ENCODE measurements at places on chromosomes 16 and 17.

- no peak for DNase-seq
- H3K4me3 ChIP-seq = peak overlapping the region; percentile 18
- H3K36me3 ChIP-seq = no peaks in the 10 kb centered on the region
- peaks cover 16% of the 10 kb centered on the region for H3K27me3 ChIP-seq
- no peak overlapping the region for H3K27ac ChIP-seq
Observed at GRCh38 chr17:75081611-75082540, 5.9 kb upstream of the SLC16A5 start.

- H3K36me3 ChIP-seq = no peaks in the 10 kb centered on the region
- peaks cover 16% of the 10 kb centered on the region for H3K4me1 ChIP-seq
- peaks cover 16% of the 10 kb centered on the region for H3K27me3 ChIP-seq
- DNase-seq = no peak
- peak overlapping the region; percentile 79 for H3K27ac ChIP-seq
- no peak overlapping the region for H3K4me3 ChIP-seq
Observed at GRCh38 chr17:28963055-28963611, 11.8 kb upstream of the PHF12 start.

DNA sequence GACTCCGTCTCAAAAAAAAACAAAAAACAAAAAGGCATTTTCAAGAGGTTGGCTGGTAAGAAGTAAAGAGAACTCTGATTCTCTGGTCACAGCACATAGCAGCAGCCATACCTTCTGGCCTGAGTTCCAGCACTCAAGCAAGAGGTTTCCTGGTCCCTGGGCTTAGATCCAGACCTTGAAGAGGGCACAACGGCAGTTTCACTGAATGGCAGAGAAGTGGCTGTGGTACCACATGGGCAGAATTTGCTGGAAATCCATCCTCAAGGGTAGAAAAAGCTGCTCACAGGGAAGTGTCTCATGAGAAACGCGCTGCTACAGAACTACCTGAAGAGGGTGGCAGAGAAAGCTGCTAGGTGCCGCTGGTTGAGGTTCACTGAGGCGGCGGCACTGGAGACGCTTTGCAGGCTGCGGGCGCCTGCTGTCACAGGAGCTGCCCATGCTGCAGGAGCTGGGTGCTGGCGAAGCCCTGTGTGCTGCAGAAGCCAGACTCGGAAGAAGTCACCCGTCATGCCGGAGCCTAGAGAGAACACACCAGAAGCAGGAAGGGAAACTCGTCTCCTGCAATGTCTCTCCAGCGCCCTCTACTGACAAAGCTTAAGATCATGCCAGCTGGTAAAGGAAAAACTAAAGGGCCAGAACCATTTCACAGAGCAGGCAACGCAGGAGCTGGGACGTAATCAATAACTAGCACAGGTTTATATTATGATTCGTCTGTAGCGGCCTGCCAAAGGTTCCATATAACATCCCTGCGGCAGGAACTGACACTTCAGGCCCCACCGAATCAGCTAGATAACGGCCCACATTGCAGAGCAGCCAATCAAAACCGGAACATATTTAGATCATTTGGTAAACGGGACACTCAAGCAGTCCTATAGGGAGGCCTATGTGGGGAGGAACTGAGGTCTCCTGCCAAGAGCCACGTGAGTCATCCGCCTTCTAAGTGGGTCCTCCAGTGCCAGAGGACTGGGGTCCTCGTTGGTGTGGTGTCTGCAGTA is 5.4 kb upstream of the ZNF213 start:
- peaks cover 66% of the 10 kb centered on the region for H3K4me1 ChIP-seq
- H3K36me3 ChIP-seq = no peaks in the 10 kb centered on the region
- H3K27me3 ChIP-seq = no peaks in the 10 kb centered on the region
- H3K4me3 ChIP-seq = peak overlapping the region; percentile 85
- H3K27ac ChIP-seq = peak overlapping the region; percentile 93

- no peak overlapping the region for H3K27ac ChIP-seq
- H3K36me3 ChIP-seq = peaks cover 21% of the 10 kb centered on the region
- no peaks in the 10 kb centered on the region for H3K27me3 ChIP-seq
- peaks cover 4% of the 10 kb centered on the region for H3K4me1 ChIP-seq
- no peak overlapping the region for H3K4me3 ChIP-seq
Observed at GRCh38 chr16:10981697-10982216, 37.4 kb downstream of the CLEC16A start.

- H3K4me3 ChIP-seq = no peak overlapping the region
- no peak for DNase-seq
- no peaks in the 10 kb centered on the region for H3K36me3 ChIP-seq
- H3K27me3 ChIP-seq = no peaks in the 10 kb centered on the region
- H3K4me1 ChIP-seq = no peaks in the 10 kb centered on the region
Observed at GRCh38 chr17:53942436-53942835, 119.7 kb downstream of the KIF2B start.

GRCh38 chr16:28621481-28622155 is 11.8 kb upstream of the SULT1A1 start:
- no peaks in the 10 kb centered on the region for H3K4me1 ChIP-seq
- no peak overlapping the region for H3K27ac ChIP-seq
- H3K36me3 ChIP-seq = no peaks in the 10 kb centered on the region
- no peaks in the 10 kb centered on the region for H3K27me3 ChIP-seq
- DNase-seq = no peak

DNA sequence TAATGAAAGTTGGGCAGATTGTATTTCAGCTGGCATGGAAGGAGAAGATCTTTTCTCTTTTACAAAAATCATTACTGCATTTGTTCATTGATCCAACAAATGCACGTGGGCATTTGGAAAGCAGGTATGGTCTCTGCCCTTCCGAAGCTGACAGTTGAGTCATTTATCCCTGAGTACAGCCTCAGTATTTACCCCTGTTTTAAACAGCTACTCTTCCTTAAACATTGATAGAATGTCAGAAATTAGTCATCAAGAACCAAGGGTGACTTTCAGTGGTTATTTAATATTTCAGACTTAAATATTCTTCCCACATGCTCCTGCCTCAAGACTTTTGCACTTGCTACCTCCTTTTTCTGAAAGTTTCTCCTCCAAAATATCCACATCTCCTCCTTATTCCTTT is 226.7 kb upstream of the HSBP1 start:
- H3K27ac ChIP-seq = no peak overlapping the region
- no peak overlapping the region for H3K4me3 ChIP-seq
- no peak for DNase-seq
- no peaks in the 10 kb centered on the region for H3K36me3 ChIP-seq

DNA sequence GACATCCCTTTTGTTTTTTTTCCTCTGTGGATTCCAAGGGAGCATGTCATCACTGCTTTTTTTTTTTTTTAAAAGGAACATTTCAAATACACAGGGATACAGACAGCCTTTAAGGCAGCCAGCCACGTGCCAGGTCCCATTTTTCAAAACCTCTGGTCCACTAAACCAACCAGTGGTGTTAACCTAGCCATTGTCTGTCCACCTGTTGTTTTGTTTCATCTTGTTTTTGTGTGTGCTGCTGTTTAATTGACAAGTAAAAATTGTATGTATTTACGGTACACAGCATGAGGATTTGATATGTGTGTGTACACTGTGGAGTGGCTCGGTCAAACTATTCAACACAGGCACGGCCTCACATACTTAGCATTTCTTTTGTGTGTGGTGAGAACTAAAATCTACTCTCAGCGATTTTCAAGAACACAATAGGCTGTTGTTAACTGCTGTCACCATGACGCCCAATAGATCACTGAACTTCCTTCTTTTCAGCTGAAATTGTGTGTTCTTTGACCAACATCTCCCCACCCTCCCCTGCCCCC is 19.2 kb downstream of the TMEM114 start:
- peaks cover 9% of the 10 kb centered on the region for H3K4me1 ChIP-seq
- DNase-seq = no peak
- H3K4me3 ChIP-seq = no peak overlapping the region
- H3K27me3 ChIP-seq = peaks cover 23% of the 10 kb centered on the region

DNA sequence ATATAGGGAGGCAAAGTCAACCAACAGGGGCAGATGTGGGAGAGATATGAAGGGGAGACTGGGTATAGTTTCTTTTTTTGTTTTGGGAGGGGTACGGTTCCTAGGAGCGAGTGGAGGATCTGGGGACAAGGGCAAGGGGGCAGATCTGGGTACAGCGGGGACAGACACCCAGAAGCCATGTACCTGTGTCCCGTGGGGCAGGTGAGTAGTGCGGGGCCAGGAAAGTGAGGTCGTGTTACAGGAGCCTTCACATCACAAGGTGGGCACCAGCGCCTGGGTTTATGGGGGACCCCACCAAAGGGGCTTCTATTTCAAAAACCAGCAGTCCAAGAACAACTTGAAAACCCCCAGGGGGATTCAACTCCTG is 11.5 kb downstream of the LITAF start:
- peak overlapping the region; percentile 68 for H3K4me3 ChIP-seq
- peaks cover 86% of the 10 kb centered on the region for H3K4me1 ChIP-seq
- no peaks in the 10 kb centered on the region for H3K27me3 ChIP-seq

- H3K36me3 ChIP-seq = no peaks in the 10 kb centered on the region
- H3K27ac ChIP-seq = peak overlapping the region; percentile 66
- H3K4me1 ChIP-seq = peaks cover 6% of the 10 kb centered on the region
- DNase-seq = peak; percentile 22
- no peaks in the 10 kb centered on the region for H3K27me3 ChIP-seq
Observed at GRCh38 chr17:46020023-46020761, 21.1 kb downstream of the STH start.

- H3K27ac ChIP-seq = peak overlapping the region; percentile 86
- H3K4me1 ChIP-seq = peaks cover 61% of the 10 kb centered on the region
- peak overlapping the region; percentile 100 for H3K4me3 ChIP-seq
- no peaks in the 10 kb centered on the region for H3K27me3 ChIP-seq
- H3K36me3 ChIP-seq = peaks cover 18% of the 10 kb centered on the region
- DNase-seq = no peak
Observed at GRCh38 chr16:10877472-10877946, 507 bp downstream of the CIITA start.

DNA sequence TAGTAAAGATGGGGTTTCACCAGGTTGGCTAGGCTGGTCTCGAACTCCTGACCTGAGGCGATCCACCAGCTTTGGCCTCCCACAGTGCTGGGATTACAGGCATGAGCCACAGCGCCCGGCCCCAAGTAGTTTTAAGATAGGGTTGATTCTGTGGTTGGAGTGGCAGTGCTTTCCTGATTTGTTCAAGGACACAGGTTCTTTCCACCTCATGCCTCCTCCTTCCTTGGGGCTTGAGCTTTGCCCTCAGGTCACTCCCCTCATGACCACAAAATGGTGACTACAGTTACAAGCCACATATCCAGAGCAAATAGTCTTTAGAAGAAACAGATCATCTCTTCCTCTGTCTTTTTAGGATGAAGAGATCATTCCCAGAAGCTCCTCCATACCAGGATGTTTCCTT is 25.3 kb upstream of the SMURF2 start:
- no peak overlapping the region for H3K4me3 ChIP-seq
- H3K36me3 ChIP-seq = no peaks in the 10 kb centered on the region
- no peaks in the 10 kb centered on the region for H3K27me3 ChIP-seq
- no peak overlapping the region for H3K27ac ChIP-seq
- H3K4me1 ChIP-seq = no peaks in the 10 kb centered on the region

GRCh38 chr16:81006211-81006812 is 373 bp downstream of the CMC2 start:
- no peak for DNase-seq
- no peaks in the 10 kb centered on the region for H3K36me3 ChIP-seq
- H3K27ac ChIP-seq = peak overlapping the region; percentile 100
- H3K27me3 ChIP-seq = no peaks in the 10 kb centered on the region
- H3K4me1 ChIP-seq = peaks cover 20% of the 10 kb centered on the region

GRCh38 chr17:56480501-56480900 is 113.0 kb upstream of the NOG start:
- DNase-seq = no peak
- H3K27me3 ChIP-seq = no peaks in the 10 kb centered on the region
- no peak overlapping the region for H3K4me3 ChIP-seq
- no peaks in the 10 kb centered on the region for H3K36me3 ChIP-seq
- H3K4me1 ChIP-seq = peaks cover 7% of the 10 kb centered on the region
- no peak overlapping the region for H3K27ac ChIP-seq

- H3K27me3 ChIP-seq = peaks cover 13% of the 10 kb centered on the region
- H3K4me1 ChIP-seq = no peaks in the 10 kb centered on the region
- H3K27ac ChIP-seq = no peak overlapping the region
- H3K4me3 ChIP-seq = no peak overlapping the region
- no peak for DNase-seq
Observed at GRCh38 chr17:75439287-75439686, 17.1 kb upstream of the TMEM94 start.

DNA sequence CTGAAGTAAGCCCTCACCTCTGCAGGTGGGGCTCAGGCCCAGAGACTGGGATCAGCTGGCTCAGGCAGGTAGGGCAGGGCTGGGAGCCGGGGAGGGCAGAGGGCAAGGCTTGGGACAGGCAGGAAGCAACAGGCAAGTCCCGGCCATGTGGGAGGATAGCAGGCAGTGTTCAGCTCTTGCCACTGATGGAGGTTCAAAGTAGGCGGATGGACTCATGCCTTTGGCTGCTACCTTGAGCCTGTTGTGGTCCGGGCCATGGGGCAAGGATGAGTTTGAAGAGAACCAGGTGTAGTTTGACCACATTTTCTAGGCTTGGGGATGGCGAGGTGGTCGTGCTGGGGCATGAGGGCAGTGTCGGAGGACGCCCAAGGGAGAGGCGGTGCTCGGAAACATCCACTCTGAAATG is 2.7 kb downstream of the PRCD start:
- DNase-seq = no peak
- no peak overlapping the region for H3K4me3 ChIP-seq
- peaks cover 14% of the 10 kb centered on the region for H3K4me1 ChIP-seq
- H3K27ac ChIP-seq = no peak overlapping the region

DNA sequence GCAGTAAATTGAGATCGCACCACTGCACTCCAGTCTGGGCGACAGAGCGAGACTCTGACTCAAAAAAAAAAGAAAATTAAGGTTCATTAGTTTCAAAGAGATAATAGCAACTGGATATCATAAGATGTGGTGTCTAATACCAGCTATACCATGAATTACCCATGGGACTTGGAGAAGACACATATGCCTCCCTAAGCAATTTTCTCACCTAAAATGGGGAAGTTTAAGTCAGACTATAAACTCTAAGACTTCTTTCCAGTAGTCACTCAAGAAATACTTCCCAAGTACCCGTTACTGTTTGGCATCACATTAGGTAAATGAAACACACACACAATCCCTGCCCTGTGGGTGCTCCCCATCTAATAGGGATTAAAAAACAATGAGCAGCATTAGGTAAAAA is 22.6 kb downstream of the SMURF2 start:
- H3K4me3 ChIP-seq = no peak overlapping the region
- peaks cover 47% of the 10 kb centered on the region for H3K4me1 ChIP-seq
- peaks cover 4% of the 10 kb centered on the region for H3K36me3 ChIP-seq
